ENCODE measurements at places on chromosomes 5 and 9.

GRCh38 chr9:3023449-3023848 is 179.6 kb upstream of the PUM3 start:
- no peak for DNase-seq

DNA sequence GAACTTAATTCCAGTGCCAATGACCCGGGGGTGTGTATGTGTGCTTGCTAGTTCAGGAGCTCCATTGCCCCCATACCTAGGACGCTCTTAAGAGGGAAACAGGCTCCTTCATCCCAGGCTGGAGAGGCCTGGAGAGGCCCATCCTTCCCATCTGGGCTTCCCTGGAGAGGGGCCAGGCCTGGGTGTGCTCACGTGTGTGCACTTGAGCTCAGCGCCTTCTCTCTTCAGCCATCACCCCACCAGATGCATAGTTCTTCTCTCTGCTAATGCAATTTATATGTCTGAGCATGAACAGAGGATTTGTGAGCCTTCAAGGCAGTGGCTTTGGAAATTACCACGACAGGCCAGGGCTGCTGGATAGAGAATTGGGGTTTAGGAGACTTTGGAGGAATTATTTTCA is 48.6 kb upstream of the SHB start:
- no peak for DNase-seq

GRCh38 chr9:128003966-128004604 is 23.3 kb upstream of the EEIG1 start:
- no peak for DNase-seq

- peak; percentile 38 for DNase-seq
Observed at GRCh38 chr5:135398855-135399793, at the start of gene MACROH2A1. Gene MACROH2A1, minus strand, starts transcription at chr5:135399231. Its CDS starts 10,138 bp downstream, at chr5:135389093.

DNA sequence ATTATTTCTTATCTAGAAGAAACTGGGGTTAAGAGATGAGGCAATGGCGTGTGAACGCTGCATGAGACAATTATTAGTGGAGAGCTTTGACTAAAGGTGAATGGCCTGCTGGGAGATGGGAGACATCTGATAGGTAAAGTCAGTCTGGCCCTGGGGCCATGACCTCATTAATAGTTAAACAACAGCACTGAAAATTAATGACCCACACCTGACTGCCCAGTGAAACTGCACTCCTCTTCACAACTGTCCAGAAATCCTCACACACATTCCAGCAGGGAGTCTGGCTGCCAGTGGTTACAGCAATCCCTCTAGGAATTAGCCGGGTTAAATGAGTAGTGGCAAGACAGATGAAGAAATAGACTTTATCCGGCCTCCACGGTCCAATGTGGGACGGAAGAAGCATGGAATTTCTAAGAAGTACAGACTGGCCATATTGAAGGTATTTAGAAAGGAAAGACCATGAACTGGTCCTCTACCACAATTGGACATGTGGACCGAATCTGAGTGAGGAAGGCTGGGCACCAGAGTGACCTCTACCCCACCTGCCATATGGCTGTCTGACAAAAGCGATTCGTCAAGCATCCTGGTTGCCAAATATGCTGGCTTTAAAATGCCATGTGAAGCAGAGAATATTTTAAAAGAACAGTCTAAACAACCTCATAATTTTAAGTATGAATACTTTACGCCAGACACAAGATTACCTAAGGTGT is 138.4 kb downstream of the EFNA5 start:
- DNase-seq: no peak

GRCh38 chr9:121316378-121316777 is 48.4 kb downstream of the GSN start:
- DNase-seq: no peak

GRCh38 chr5:96008987-96009647 is 47.5 kb upstream of the ELL2 start:
- DNase-seq: no peak

GRCh38 chr9:13860019-13860418 is 453.9 kb downstream of the NFIB start:
- DNase-seq: no peak

DNA sequence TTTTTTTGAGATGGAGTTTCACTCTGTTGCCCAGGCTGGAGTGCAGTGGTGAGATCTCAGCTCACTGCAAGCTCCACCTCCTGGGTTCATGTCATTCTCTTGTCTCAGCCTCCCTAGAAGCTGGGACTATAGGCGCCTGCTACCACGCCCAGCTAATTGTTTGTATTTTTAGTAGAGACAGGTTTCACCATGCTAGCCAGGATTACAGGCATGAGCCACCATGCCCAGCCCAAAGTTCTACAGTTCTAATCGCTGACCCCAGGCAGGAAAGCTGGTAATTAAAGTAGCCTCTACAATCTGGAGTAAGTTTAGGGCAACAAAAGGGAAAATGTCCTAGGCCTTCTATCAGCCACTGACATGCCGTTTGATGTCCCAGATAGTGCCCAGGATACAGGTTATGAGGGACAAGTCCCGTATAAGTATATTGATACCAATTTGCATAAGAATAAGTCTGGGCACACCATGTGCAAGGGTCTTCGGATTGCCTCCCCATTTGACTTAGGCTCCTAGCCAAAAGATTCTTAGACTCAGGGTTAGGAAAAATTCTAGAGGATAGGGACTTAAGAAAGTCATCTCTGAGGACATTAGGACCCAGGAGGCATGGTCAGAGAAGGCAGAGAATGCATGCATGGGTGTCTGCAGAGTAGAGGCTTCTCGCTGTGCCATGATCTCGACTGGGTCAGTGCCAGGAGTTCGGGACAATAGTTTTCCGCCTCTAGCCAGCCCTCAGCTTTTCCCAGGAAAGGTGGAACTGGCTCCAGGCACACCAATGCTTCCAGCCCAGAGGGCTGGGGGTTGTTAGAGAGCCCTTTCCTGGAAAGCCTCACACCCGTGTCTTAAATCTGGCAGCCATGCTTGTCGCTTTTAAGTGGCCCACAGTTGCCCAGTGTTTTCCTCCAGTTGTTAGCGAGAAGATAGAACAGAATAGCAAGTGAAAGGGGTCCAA is 1111.1 kb downstream of the TAF11L14 start:
- no peak for DNase-seq

DNA sequence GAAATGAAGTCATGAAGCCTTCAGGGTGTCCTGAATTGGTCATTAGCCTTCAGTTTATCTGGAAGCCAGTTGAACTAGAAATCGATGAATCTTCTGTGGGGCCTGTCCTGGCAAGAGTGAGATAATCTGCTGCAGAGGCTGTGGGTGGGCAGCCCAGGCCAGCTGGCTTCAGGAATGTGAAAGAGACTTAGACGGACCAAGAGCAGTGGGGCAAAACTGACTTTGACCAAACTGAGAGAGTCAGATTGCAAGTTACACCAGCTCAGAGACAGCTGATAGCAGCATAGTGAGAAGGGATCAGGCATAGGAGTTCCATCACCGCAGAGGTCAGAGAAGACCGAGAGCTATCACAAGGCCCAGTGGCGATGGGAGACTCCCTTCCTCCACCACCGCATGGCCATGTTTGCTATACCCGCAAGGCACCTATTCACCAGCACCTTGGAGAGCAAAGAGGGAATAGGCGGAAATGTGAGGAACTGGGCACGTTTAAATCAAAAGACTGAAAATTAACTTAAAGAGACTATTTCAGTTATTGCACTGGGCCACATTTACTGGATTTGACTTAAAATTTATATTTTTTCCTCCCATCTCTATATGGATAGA is 50.0 kb upstream of the GLIS3 start:
- no peak for DNase-seq

GRCh38 chr5:137730336-137730735 is 5.6 kb downstream of the KLHL3 start:
- DNase-seq: no peak

- no peak for DNase-seq
Observed at GRCh38 chr9:9521033-9521779, 1091.6 kb downstream of the PTPRD start.

GRCh38 chr9:123472862-123473614 is 117.0 kb downstream of the CRB2 start:
- no peak for DNase-seq

GRCh38 chr5:78647351-78647818 is 1.2 kb downstream of the LHFPL2 start:
- no peak for DNase-seq

DNA sequence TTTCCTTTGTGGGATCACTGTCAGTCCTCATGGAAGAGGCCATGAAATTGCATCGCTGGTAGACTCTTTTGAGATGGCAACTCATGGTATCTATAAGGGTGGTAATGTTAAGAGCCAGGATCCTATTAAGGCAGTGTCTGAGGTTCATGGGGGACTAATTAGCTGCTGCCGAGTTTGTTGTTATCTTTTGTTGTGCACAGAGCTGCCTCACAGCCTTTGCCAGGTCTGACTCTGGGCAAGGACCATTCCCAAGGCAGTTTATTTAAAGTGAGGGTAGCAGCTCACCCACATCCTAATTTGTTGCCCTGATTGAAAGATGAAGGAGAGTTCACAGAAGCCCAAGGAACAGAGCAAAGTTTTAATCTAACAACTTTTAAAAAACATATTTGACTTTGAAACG is 7.9 kb downstream of the SMARCA2 start:
- no peak for DNase-seq

DNA sequence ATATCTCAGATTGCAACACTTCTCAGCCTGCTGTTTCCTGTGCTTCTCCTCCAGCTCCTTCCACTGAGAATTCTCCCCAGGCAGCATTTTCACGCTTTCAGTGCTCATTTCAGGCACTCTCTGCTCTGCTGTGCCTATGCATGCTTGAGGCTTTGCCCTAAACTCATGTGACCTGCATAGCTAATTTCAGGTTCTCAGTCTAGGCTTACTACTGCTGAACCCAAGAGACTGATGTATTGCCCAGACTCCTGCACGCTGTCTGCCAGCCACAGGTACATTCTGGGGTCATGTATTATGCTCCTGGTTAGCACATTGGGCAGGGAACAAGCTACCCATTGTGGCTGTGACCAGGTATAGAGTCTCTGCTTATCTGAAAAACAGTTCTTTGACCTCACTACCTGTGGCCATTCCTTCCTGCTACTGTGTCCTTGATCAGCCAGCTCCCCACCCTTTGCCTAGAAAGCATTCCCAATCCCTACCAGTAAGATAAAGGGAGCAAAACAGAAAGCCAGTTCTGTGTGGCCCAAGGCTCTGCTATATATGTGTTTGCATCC is 34.7 kb downstream of the PIP5K1B start:
- DNase-seq: no peak

GRCh38 chr5:77643654-77644370 is 5.3 kb upstream of the OTP start:
- no peak for DNase-seq

GRCh38 chr9:20526500-20527319 is 95.6 kb downstream of the MLLT3 start:
- DNase-seq: no peak

DNA sequence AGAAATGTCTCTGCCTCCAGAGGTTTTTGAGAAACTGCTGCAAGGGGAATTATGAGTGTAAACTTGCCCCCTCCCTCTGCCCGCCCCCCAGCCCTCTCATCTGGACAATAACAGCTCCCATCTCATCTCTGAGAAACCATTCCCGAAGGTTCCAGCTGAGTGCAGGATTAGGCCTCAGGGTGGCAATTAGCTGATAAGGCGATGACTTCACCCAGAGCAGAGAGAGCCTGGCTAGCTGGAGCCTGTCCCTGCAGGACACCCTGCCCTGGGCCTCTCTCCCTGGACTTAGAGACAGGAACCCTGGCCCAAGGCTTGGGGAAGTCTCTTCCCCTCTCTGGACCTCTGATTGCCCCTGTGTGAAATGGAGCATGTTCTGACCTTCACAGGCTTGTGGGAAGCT is 45.7 kb upstream of the HAND1 start:
- DNase-seq: no peak

GRCh38 chr9:109017061-109017460 is 3.8 kb upstream of the CTNNAL1 start:
- DNase-seq: no peak

DNA sequence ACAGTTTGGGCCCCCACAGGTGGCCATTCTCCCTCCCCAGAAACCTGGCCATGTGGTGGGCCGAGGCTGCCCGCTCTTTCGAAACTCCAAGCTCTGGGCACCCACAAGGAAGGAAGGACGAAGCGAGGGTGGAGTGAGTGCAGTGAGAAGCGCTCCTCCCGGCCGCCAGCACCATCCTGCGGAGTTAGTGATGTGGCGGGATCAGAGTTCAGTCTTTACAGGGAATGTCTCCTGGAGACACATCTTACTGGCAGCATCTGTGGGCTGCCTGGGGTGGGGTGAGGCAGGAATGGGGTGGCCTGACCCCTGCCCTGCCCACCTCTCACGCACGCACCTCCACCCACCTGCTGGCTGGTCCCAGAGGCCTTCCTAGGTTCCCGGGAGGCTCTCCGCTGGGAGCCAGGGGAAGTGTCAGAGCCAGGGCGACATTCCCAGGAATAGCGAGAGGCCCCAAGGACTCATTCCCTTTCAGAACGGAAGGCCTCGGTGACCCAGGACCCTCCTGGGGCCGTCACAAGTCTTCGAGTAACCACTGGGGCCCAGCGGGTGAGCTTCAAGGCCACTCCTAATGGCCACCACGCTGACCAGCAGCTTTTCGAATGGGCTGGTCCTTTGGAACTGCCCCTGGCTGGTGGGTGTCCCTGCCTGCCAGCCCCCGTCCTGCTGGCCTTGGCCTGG is 5.5 kb upstream of the RNU6ATAC start:
- no peak for DNase-seq

- no peak for DNase-seq
Observed at GRCh38 chr5:172374783-172375182, 79.5 kb downstream of the SH3PXD2B start.

GRCh38 chr5:1752881-1753280 is 46.8 kb downstream of the MRPL36 start:
- DNase-seq: no peak

GRCh38 chr9:114856215-114856941 is 50.5 kb upstream of the TNFSF15 start:
- no peak for DNase-seq

- no peak for DNase-seq
Observed at GRCh38 chr5:65102371-65102975, 333.7 kb downstream of the CWC27 start.

DNA sequence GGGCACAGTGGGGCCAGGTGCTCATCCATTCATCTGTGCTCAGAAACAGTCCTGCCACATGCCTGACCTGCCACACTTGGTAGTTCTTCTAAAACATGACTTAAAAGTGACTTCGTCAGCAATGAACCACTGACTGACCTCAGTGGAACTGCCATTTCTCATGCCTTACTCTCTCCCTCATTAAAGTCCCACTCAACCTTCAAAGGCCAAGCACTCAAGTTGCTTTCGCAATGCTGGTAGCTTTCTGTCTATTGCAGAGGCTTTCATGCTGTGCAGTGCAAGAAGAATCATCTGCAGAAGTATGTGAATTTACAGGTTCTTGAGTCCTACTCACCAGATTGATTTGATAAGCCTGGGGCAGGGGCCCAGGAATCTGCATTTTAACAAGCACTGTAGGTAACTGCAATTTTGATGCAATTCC is 23.9 kb downstream of the B4GALT1 start:
- no peak for DNase-seq

Measured in NCI-H2107 (cell line).